ENCODE measurements at places on chromosomes 3 and 15.

- DNase-seq, result no peak
These were observed 22.7 kb downstream of the PSMD6 start for GRCh38 chr3:64000453-64001055.

GRCh38 chr3:43286115-43286840, at the start of gene SNRK:
TSS of gene SNRK (plus strand) at chr3:43286540. CDS start at chr3:43303204, 16,664 bp downstream.
- peak; percentile 95 for DNase-seq

GRCh38 chr15:74417225-74417624, 16.5 kb downstream of the SEMA7A start:
- DNase-seq, result no peak

GRCh38 chr15:57376696-57377477, 582 bp downstream of the CGNL1 start:
- DNase-seq, result no peak

GRCh38 chr3:15812183-15812582, 14.4 kb upstream of the ANKRD28 start:
- no peak for DNase-seq

DNA sequence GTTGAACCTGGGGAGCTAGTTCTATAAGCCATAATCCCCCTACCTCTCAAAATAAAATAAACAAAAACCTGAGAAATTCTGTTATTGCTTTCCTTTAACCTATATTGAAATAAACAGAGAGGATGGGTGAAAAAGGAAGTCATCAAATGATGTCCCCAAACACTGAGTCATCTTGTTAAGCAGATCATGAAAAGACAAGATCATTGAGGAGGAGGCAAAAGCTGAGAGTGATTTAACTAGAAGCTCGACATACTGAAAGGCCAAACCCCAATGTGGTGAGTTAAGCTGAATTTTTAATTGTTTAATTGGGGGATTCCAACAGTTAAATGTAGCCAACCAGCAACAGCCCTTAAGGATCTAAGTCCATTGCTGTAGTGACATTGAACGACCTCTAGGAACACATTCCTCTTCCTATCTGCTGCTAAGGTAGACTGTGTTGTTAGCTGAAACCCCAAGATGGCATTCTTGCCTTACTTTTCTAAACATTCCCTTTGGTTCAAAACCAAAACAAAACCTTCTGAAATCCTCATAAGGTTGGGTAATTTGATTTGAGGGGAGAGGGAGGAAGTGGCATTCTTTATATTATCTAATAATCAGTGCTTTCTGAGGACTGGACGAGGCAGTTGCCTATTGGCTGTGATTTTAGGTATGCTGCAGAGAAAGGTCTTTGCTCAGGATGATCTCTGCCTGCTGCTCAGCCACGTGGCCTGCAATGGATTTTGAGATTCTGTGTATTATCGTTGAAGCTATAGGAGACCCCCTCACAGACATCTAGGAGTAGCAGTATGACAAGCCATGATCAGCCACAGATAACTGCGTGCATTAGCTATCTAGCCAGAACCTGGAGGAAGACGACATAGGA, 62.7 kb upstream of the BNIP2 start:
- no peak for DNase-seq

DNA sequence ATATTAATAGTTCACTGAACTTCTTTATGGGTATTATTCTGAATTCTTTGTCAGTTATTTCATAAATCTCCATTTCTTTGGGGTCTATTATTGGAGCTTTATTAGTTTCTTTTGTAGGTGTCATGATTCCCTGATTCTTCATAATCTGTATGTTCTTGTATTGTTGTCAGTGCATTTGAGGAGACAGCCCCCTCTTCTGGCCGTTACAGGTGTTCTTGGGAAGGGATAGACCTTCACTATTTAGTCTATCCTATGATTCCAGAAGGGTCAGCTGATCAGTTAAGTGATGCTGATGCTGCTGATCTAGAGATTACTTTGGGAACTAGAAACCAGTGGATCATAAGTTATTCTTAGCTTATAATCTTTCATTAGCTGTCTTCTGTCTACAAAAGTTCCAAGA, 34.9 kb downstream of the TMEM39A start:
- no peak for DNase-seq

GRCh38 chr3:108301695-108302404, 5.5 kb downstream of the HHLA2 start:
- DNase-seq, result no peak

- DNase-seq, result no peak
These were observed 24.1 kb downstream of the SLC51A start for GRCh38 chr3:196240424-196240823.

DNA sequence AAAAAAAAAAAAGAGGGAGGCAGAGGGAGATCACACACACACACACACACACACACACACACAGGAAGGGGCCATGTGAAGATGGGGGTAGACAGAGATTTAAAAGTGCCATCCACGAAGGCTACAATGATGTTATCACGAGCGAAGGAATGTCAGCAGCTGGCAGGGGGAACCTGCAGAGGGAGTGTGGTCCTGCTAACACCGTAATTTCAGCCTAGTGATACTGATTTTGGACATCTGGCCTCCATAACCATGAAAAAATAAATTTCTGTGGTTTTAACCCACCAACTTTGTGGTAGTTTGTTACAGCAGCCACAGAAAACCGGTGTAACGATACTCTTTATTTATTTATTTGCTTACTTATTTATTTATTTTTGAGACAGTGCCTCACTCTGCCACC, 76.0 kb downstream of the TMCO5A start:
- DNase-seq, result no peak

GRCh38 chr15:88727439-88727838, 75.8 kb upstream of the ACAN start:
- no peak for DNase-seq

GRCh38 chr15:64599716-64600115, 139.3 kb downstream of the ZNF609 start:
- DNase-seq, result no peak

DNA sequence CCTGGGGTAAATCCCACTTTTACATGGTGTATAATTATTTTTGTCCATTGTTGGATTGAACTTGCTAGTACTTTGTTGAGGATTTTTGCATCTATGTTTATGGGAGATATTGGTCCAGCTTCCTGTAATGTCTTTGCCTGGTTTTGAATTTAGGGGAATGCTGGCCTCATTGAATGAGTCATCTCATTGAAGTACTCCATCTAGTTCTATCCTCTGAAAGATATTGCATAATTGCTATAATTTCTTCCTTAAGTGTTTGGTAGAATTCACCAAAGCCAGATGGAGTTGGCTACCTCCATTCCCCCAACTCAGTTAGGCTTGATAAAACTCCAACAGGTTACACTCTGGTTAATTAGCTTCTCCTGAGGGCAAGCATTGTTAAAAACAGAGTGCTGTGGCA, 237.4 kb upstream of the TGFBR2 start:
- no peak for DNase-seq

DNA sequence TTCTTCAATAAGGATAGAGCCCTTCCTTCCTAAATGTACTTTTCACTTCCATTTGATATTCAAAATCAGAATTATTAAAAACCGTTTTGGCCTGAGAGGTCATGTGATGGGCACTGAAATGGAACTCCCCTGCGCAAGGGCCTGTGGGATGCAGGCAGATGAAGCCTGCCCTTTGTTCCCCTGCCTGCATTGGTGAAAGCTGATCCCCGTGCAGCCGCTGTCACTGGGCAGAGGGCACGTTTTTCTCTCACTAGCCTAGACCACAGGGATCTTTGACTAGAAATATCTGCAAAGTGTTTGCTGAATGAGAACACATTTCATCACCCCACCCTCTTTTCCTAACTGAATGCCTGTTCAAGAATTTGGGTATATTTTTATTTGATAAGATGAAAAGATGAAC, 74.9 kb downstream of the TIPARP start:
- DNase-seq, result no peak

GRCh38 chr3:42229942-42230688, 35.9 kb downstream of the CCK start:
- DNase-seq, result no peak

DNA sequence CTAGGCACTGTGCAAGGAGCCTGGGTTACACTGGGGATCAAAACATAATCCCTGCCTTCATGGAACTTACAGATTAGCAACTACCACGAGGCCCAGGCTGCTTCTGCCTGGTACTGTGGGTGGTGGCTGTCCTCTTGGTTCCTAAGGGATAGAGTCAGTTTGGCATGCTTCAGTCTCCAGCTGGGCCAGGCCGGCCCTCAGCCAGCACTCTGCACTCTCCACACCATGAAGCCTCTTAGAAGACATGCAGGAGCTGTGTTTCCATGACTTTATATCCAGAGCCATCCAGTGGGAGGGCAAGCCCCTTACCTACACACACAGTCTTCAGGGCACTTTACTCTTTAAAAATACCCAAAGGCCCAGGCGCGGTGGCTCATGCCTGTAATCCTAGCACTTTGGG, 54.4 kb downstream of the ATP1B3 start:
- DNase-seq, result no peak

GRCh38 chr15:83837945-83838571, 184.1 kb downstream of the ADAMTSL3 start:
- DNase-seq, result no peak

DNA sequence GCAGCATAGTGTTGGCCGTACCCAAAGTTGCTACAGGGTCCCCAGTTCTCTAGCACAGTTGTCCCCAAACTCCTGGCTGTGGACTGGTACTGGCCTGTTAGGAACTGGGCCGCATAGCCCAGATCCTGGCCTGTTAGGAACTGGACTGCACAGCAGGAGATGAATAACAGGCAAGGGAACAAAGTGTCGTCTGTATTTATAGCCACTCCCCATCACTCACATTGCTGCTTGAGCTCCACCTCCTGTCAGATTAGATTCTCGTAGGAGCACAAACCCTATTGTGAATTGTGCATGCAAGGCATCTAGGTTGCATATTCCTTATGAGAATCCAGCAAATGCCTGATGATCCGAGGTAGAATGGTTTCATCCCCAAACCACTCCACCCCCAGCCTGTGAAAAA, 604.0 kb upstream of the LMCD1 start:
- DNase-seq, result no peak

DNA sequence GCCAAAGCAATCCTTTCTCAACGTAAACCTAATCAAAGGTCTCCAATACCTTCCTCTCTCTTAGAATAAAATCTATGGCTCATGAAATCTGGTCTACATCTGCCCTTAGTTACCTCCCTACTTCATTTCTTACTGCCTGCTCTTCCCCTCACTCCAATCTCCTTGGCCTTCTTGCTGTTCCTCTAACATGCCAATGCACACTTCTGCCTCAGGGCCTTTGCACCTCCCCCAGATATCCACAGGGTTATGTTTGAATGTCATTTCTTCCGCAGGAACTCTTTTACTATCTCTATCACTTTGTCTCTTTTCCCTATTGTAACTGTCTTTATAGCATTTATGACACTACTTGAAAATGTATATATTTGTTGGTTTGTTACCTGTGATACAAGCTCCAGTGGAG, 44.3 kb upstream of the PYGO1 start:
- no peak for DNase-seq

- DNase-seq, result no peak
These were observed 327.2 kb downstream of the OCA2 start for GRCh38 chr15:27771892-27772291.

DNA sequence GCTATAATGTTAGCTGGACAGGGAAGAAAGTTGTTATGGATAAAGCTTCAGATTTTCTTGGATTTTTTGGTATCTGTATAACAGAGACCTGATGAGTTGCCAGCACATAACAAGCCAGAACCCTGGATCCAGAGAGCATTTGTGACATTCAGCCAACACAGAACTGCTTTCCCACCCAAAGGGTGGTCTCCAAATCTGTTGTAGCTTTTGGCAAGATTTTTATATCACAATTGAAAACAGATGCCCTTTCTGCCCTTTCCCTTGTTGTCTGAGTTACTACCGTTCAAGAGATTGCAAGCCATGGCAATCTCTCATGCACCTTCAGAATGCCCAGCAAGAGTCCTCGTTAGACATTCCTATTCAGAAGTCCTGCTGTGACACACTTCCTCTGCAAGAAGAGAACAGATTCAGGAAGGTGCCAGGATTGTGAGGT, 107.6 kb upstream of the FGF7 start:
- DNase-seq, result no peak

DNA sequence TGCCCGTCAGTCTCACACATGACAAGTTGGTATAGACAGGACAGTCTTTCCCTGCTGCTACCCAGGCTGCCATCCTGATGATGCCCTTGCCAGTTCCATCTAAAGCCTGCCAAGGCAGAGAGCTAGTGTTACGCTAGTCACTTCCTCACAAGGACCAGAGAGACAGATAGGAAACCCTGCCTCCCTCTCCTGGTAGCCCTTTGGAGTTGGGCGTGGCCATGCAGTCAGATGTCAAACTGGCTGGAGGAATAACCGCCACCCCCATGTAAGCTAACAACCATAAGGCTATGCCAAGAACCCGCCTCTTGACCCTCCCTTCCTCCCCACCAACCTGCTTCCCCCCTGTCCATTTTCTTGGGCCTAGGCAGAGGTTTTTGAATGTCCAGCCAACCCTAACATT, 2.8 kb downstream of the TMEM115 start:
- DNase-seq, result no peak

- no peak for DNase-seq
These were observed 2.7 kb upstream of the WNT5A start for GRCh38 chr3:55489798-55490132.

DNA sequence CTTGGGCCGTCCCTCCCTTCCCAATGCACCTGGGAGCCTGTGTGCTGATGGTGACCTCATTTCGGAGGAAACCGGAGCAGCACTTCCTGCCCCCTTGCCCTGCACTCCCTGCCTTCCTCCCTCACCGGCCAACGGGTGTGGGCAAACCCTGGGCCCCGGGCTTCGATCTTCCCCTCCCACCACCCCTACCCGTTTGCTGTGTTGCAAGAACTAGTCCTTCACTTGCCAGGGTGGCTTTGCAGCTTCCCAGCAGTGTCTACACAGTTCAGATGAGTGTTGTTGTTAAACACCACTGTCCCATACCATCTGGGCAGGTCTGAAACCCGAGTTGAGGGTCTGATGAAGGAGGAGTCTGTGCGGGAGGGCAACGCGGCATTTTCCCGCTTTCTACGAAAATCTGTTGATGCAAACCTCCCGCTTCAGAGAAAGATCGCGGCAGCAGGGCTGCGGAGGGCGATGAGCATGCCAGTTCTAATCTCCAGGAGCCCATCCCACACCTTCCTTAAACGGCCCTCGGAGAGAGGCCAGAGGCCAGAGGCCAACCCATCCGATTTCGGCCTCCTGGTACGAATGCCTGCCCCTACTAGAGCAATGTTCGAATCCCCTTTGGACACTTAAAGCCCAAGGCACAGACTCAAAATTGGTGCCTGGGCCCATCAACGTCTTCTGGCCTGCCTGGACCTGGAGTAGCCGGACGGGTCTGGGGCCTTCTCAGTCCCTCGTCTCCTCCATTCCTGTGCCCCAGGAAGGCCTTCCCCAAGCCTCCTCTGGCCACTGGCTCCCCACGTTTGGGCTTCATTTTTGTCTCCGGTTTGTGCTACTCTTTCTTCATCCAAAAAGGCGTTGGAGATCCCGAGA, 35.7 kb upstream of the POLG start:
- DNase-seq, result no peak

DNA sequence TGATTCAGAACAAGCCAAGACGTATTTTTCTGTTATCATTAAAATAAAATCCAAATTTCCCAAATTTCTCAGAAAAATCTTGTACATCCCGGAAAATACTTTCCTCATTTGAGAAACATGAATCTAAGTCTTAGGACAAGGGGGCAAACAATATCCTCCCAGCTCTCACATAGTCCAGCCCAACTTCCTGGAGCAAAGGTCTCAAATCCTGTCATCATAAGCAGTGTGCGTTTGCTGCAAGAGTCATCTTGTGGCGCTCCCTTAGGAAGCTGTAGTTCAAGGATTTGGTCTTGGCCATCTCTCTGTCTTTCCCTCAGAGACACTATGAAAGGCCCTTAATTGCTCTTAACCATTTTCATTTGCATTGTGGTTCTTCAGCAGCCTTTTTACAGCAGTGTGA, 57.5 kb upstream of the GSK3B start:
- no peak for DNase-seq
